Stimulated activated CD8-positive, alpha-beta memory T cell treated with anti-CD3 and anti-CD28 coated beads, Interleukin-4, amount 100 ng/mL, for 1 hour (primary cell): ENCODE measurements at places on chromosomes 4 and X.
A peak's percentile ranks its signal among the peaks of the same experiment; 100 is the strongest.

DNA sequence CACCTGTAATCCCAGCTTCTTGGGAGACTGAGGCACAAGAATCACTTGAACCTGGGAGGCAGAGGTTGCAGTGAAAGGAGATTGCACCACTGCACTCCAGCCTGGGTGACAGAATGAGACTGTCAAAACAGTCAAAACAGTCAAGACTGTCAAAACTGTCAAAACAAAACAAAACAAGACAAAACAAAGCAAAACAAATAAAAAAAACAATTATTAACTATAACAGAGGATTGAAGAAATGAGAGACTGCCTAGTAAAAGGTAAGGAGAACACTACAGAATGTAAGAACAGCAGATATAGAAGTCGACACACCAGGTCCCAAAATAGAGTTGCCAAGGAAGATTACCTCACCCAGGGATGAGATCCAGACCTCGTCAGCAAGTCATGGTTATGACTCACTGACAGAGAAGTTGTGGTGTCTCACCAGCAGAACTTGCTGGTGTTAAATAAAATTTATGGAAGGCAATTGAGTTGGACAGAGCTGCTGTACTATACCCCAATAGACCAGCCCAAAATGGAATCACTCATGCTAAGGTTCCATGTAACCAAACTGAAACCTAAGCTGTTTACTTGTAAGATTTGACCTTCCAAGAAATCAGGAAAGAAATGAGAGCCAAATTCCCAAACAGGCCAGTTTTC, 32.1 kb upstream of the GK start:
- DNase-seq, result no peak

- no peak for DNase-seq
These were observed 825.4 kb downstream of the PCDH18 start for GRCh38 chr4:136706942-136707341.

GRCh38 chrX:23736030-23736429, 7.0 kb downstream of the ACOT9 start:
- DNase-seq, result no peak

DNA sequence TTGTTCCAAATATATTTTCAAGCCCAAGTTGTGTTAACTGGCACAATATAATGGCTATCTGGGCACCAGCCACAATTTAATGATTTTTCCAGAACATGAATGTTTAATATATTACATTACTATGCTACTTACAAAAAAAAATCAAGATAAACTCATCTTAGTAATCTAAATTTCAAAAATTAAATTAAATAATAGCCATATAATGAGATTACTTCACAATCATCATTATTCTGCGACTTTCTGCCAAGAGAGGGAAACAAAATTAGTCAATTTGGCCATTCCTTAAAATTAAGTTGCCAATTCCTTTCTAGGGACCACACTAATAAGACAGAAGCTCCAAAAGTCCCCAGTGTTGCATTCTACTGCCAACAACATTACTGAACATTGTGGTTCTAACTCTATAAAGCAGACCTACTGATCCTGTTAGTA, 7.5 kb downstream of the NEK1 start:
- no peak for DNase-seq

- no peak for DNase-seq
These were observed 395.7 kb downstream of the TRIML1 start for GRCh38 chr4:188534917-188535316.

DNA sequence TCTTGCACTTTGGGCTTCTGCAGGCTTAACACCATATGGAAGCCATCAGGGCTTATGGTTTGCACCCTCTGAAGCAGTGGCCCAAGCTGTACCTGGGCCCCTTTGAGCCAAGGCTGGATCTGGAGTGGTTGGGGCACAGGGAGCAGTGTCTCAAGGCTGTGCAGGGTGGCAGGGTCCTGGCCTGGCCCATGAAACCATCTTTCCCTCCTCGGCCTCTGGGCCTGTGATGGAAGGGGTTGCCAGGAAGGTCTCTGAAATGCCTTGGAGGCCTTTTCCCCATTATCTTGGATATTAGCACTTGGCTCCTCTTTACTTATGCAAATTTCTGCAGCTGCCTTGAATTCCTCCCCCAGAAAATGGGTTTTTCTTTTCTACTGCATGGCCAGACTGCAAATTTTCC, 134.7 kb upstream of the USP9X start:
- no peak for DNase-seq

- DNase-seq, result no peak
These were observed 4.8 kb upstream of the CXCL13 start for GRCh38 chr4:77600521-77601451.

GRCh38 chr4:95044324-95044837, 286.6 kb downstream of the BMPR1B start:
- no peak for DNase-seq

GRCh38 chrX:136858007-136858756, 22.3 kb downstream of the RBMX start:
- no peak for DNase-seq

GRCh38 chrX:133415276-133416105, at the start of gene GPC4:
TSS of gene GPC4 (minus strand) at chrX:133415489. CDS start at chrX:133414965, 524 bp downstream.
- no peak for DNase-seq

GRCh38 chr4:1187182-1187581, 14.8 kb upstream of the SPON2 start:
- no peak for DNase-seq

DNA sequence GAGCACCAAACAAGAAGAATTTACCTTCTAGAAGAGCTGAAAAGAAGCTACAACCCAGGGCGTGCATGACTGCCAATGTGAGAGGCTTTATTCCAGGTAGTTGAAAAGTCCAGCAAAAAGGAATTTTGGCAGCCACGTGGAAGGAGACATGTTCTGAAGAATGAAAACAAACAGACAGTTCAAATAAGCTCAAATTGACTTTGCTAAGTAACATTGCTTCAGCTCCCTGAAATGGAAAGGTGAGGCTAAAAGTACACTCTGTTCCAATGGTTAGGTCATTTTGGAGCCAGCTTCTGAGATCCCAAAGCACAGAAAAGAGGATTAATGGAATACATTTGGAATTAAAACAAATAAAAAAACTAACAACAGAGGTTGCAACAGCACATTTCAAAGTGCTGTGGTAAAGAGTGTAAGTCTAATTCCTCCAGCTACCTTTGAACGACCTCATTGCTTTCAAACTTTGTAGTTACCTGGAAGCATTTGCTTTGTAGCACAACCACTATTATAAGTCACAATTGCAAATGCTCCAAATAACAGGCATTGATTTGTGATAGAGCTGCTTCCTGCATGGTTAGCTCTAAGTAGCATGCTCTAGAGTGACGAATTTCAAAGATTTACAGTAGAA, 405.3 kb upstream of the EDA2R start:
- no peak for DNase-seq

- DNase-seq, result no peak
These were observed 18.5 kb upstream of the TET2 start for GRCh38 chr4:105128208-105128607.

- DNase-seq, result no peak
These were observed 118.3 kb downstream of the CORIN start for GRCh38 chr4:47719576-47719975.

DNA sequence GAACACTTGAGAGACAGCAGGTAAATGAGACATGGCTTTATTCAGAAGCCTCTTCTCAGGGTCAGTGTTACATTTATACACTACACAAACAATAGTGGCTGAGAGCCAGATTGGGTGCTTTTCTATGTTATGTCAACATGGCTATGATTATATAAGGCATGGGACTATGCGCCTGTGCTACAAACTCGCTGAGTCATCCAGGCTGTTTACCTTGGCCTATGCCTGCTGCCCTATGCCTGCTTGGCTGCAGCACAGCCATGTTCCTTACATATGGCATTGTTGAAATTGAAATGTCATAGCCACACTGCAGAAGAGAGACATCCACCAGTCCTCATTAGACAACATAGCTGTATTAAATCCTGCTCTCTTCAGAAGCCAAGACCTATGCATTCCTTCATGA, 236.3 kb upstream of the NWD2 start:
- DNase-seq, result no peak

GRCh38 chr4:184328022-184328736, 110.5 kb upstream of the ENPP6 start:
- DNase-seq, result no peak

DNA sequence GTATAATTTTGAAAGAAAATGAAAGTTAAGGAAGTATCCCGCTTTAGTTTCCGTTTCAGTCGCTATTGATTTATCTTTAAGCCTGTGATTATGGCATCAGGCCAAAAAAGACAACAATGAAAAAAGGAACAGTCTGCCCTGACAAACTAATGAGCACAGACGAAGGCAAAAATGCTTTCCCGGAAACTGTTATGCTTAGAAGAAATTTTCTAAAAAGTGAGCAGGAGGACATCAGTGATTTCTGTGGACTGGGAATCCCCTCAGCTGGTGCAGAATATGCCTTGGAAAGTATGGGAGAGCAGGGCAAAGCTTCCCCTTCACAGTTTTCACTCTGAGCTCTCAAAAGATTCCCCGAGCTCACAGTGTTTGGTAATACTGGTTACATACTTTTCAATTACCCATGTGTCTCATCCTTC, 5.1 kb upstream of the CXCL10 start:
- no peak for DNase-seq

- no peak for DNase-seq
These were observed 66.2 kb downstream of the IL15 start for GRCh38 chr4:141702472-141703182.

DNA sequence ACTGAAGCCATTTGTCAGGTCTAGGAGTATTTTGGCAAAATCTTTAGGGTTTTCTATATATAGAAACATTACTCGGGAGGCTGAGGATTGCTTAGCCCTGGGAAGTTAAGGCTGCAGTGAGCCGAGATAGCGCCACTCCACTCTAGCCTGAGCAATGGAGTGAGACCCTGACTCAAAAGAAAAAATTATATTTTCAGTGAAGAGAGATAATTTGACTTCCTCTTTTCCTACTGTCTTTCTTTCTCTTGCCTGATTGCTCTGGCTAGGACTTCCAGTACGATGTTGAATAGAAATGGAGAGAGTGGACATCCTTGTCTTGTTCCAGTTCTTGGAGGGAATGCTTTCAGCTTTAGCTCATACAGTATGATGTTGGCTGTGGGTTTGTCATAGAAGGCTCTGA, 44.4 kb downstream of the UCHL1 start:
- DNase-seq, result no peak

DNA sequence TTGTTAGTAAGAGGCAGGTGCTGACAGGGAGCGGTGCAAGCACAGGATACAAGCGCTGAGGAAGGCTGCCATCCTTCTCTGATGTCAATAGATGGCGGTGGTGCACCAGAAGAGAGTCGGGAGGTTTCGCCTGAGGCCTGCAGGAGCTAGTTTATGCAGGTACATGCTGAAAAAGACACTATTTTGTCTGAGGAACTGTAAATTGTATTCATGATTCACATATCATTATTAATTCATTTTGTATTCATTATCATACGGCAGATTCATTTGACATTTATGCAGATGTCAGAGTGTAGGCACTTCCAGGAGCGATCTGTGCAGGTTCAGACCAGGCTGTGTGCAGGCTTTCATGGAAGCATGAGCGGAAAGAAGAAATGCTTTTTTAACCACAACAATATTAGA, 824.0 kb downstream of the STIM2 start:
- no peak for DNase-seq

DNA sequence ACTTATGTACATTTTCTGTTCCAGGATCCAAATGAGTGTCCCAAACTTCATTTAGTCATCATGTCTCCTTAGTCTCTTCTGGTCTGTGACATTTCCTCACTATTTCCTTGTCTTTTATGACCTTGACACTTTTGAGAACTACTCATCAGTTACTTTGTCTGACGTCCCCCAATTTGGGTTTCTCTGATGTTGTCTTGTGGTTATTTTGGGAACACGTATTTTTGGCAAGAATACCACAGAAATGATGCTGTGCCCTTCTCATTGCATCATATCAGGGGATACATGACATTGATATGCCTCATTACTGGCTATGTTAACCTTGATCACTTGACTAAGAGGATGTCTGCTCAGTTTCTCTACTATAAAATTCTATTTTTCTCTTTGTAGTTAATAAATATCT, 308.8 kb downstream of the ZNF674 start:
- DNase-seq, result no peak

GRCh38 chr4:40238008-40238699, 41.3 kb downstream of the RHOH start:
- no peak for DNase-seq

- no peak for DNase-seq
These were observed 559 bp downstream of the SLC9A7 start for GRCh38 chrX:46758163-46758955.

DNA sequence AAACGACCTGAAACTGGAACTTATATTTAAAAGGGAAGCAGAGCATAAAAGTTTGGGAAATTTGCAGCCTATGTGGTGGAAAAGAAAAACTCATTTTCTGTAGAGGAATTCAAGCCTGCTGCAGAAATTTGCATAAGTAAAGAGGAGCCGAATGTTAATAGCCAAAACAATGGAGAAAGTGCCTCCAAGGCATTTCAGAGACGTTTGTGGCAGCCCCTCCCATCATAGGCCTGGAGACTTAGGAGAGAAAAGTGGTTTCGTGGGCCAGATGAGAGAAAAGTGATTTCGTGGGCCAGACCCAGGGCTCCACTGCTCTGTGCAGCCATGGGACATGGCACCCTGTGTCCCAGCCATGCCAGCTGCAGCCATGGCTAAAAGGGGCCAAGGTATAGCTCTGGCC, 361.9 kb downstream of the PCDH19 start:
- no peak for DNase-seq

- DNase-seq, result no peak
These were observed 224.1 kb downstream of the NLGN4X start for GRCh38 chrX:6004529-6004928.

DNA sequence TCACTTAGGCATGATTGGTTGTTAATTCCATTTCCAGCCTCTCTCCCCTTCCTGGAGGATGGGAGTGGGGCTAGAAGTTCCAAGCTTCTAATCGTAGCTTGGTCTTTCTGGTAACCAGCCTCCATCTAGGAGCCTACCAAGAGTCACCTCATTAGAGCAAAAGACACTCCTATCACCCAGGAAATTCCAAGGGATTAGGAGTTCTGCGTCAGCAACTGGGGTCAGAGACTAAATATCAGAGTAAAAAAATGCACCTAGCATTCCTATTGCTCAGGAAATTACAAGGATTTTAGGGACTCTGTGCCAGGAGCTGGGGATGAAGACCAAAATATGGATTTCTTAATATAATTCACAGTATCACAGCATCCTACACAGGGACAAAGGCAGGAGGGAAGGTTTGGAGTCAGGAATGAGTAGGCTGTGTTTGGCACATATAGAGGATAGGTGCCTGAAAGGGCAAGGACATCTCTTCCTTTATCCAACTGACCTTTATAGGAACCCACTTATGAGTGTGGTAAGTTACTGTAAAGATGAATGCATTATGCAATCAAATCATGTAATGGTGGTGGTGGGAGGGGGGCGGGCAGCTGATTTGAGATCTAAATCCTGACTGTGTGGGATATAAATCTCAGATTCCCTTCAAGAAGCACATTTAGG, 30.5 kb upstream of the LIMCH1 start:
- no peak for DNase-seq

- DNase-seq, result peak; percentile 28
These were observed at the start of gene LDOC1 for GRCh38 chrX:141176586-141177451. TSS of gene LDOC1 (minus strand) at chrX:141177129. CDS start at chrX:141177021, 108 bp downstream.
